NCI-H446 (cell line): ENCODE measurements at places on chromosomes 1 and 21.

DNA sequence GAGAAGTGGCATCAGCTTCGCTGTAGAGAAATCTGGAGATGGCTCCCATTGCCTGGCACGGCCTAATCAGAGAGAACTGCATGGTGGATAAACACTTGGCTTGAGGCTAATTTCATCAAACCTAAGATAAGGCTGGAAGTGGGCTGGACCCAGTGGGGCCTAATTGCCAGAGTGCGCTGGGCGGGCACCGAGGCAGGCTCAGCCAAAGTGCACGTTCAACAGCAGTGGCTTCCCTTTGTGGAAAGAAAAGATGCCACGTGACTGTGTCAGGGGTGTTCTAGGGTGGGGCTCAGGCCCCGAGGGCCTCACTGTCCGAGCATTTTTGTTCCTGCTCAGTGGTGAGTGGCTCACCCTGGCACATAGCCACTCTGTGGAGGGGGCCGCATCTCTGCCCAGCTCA is 5.8 kb downstream of the PLCH2 start:
- no peak for DNase-seq

- no peak for DNase-seq
These were observed 46.7 kb upstream of the MTR start for GRCh38 chr1:236748268-236748870.

DNA sequence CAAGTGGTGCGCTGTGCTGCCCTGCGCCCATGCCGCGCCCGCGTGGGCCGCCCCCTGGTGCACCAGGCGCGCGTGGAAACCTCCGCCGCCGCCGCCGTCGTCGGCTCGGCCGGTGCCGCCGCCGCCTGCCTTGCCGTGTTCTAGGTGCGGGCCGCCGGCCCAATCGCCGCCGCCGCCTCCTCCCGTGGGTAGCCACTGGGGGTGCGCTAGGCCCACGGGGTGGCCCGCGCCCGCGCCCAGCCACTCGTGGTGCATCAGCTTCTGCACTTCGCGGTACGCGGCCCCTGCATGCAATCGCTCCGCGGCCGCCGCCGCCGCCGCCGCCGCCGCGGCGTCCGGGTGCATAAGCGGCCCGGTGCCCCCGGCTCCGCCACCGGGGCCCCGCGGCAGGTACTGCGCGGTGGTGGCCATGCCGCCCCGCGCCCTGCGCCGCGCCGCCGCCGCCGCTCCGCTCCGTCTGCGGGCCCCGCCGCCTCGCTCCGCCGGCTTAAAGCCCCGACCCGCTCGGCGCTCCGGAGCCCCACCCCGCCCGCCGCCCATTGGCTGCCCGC is at the start of gene POU3F1:
Gene POU3F1, minus strand, starts transcription at position 461 of the 551 bp plus-strand sequence. Its CDS starts 50 bp downstream, at position 411.
- no peak for DNase-seq

DNA sequence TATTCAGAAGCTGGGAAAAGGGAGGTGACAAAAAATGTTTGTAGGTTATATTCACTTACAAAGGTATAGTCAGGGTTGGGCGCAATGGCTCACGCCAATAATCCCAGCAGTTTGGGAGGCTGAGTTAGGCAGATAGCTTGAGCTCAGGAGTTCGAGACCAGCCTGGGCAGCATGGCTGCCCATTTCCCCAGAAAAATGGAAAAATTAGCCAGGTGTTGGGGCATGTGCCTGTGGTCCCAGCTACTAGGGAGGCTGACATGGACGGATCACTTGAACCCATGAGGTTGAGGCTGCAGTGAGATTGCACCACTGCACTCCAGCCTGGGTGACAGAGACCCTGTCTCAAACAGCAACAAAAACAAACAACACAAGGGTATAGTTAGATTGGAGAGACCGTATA is 3.0 kb downstream of the TIMM17A start:
- DNase-seq, result no peak

GRCh38 chr1:110425612-110426152 is 18.2 kb upstream of the LAMTOR5 start:
- peak; percentile 87 for DNase-seq

DNA sequence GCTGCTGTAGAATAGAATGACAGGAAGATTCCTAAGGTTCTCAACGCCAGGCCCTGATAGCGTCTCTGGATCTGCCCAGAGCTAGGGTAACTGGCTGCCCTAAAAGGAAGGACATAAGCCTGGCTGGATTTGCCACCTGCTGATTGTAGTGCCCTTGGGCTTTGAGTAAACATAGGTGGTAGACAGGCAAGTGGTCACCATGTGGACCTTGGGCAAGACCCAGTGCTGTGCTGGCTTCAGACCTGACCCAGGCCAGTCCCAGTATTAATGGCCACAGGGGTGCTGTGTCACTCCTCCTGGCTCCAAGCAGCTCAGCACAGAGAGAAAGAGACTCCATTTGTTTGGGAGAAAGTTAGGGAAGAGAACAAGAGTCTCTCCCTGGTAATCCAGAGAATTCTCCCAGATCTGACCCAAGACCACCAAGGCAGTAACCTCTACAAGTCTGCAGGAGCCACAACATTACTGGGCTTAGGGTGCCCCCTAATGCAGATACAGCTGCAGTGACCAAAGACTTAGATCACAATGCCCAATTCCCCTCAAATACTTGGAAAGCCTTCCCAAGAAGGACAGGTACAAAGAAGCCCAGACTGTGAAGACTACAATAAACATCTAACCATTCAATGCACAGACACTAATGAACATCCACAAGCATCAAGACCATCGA is 44.5 kb downstream of the PHTF1 start:
- DNase-seq, result no peak

- no peak for DNase-seq
These were observed 584.0 kb downstream of the ADGRL2 start for GRCh38 chr1:82384776-82385175.

GRCh38 chr1:59446257-59446901 is 149.5 kb downstream of the FGGY start:
- DNase-seq, result no peak

DNA sequence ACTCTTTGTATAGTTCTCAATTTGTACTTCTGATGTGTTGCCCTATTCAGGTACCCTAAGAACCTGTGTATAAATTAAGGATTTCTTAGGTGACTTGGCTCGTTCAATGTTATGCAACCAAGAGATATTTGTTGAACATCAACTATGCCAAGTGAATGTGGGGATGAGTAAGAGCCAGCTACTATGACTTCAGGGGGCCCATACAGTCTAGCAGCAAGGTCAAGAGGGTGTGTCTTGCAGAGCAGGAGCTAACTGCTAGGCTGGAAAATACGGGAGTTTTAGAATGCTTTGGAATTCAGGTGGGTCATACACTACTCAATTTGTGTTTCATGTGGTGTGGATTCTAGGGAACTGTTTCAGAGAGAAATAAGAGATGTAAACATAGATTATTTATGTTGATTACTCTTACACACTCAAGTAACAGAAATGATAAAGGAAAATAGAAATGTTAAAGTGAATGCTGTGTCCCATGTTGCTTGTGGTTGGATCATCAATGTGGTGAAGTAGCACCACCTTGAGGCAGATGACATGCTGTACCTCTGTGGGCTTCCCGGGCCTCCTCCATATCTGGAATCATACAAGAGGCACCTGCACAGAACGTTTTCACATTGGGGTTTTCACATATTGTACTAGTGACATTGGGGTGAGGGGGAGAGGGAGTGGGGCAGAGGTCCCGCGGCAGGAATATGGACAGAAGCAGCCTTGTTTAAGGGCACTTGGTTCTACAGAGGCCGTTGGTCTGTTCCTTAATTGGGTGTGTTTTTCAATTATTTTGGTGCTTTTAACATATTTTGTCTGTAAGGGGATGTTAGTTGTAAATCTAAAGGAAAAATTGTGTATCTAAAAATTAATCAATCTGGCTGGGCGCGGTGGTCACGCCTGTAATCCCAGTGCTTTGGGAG is 12.4 kb downstream of the ARPC5 start:
- DNase-seq, result peak; percentile 78

DNA sequence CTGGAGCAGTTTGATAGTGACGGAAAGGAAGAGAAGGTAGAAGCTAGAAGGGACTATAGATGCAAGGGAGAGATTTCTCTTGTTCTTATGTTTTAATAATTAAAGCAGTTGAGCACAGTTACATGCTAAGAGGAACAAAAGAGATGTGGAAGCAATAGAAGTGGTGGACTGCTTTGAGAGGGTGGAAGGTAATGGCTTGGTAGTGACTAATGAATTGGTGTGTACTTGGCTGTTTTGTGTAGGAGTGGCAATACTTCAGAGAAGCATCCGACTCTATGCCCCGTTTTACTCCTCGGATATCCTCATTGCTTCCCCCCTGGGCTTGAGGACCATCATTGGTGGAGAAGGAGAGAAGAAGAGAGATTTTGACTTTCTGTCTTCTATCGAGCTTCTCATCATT is 12.8 kb downstream of the UTP25 start:
- no peak for DNase-seq

DNA sequence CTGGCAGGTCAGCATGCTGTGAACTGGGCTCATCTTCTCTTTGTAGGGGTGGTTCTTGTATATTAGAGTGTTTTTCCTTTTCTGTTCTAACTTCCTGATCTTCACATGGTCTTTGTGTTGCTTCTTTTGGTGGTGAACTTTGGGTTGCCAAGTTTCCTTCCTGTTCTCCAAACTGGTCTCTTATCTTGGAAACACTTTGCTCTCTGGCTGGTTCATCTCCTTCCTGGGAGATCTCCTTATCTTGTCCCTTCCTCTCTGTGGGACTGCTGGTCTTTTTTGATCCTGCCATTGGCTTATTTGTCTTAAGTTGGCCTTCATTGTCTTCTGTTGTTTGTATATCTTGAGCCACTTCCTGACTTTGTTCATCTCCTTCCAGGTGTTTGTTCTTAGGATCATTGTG is 2.1 kb downstream of the TCHHL1 start:
- no peak for DNase-seq

DNA sequence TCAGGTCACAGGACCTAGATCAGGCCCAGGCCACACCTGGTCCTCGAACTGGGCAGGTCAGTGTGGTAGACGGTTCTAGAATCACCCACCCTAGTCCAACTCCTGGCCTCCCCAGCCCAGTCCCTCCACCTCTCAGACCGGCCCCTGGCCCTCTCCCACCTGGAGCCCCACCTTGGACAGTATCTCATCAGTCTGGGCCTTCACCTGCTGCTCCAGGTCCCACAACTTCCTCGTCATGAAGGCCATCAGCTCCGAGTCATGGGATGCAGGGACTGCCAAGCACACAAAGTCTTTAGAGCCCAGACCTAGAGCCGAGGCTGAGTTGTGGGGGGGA is 8.7 kb downstream of the UBXN11 start:
- DNase-seq, result no peak

- no peak for DNase-seq
These were observed 177.1 kb upstream of the EDN2 start for GRCh38 chr1:41661428-41662060.

- no peak for DNase-seq
These were observed 3.3 kb downstream of the DPH5 start for GRCh38 chr1:101022294-101022693.

GRCh38 chr1:1219341-1219740 is 5.4 kb upstream of the TNFRSF4 start:
- DNase-seq, result no peak

DNA sequence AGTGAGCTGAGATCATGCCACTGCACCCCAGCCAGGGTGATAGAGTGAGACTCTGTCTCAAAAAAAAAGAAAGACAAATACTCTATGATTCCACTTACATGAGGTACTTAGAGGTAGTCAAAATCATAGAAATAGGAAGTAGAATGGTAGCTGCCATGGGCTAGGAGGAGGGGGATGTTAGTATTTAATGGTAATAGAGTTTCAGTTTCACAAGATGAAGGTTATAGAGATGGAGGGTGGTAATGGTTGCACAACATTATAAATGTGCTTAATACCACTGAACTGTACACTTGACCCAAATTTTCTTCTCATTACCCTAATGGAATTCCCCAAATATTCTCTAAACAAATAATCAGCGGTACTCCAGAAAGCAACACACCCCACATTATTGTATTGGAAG is 12.8 kb downstream of the EIF2B3 start:
- DNase-seq, result no peak

GRCh38 chr1:228336308-228337030 is 70.2 kb downstream of the TRIM11 start:
- DNase-seq, result no peak

GRCh38 chr1:156418416-156419070 is 49.5 kb downstream of the RHBG start:
- no peak for DNase-seq

DNA sequence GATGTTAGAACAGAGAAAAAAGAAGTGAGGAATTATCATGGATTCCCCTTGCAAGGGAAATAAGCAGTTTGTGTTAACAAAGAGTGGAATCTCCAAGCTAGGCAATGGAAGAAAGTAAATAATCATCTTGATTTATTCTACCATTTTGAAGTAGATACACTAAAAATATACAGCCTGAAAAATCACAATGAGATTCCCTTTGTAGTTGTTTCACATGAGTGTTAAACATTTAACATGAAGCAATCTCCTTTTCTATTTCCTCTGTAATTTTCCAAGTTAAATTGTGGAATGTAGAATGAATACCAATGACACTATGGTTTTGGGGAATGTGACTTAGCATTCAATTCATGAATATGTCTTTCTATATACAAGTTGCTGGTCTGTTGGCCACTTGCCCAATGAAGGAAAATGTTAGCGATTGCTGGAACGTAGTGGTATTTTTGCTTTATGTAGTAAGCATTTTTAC is 5.7 kb downstream of the TGFB2 start:
- no peak for DNase-seq

DNA sequence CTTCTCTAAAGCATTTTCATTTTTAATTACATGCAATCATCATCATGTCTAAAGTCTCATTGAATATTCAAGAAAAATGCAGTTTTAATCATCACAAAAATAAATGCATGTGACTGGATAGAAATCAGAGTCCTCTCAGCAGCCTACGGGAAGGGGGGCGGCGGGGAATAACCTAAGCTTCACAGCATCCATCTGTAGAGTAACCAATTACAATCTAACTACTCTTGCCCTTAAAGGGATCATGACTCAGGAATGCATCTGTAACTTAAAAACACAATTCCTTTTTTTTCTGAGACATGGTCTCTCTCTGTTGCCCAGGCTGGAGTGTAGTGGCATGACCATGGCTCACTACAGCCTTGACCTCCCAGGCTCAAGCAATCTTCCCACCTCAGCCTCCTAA is 22.6 kb downstream of the MTF1 start:
- DNase-seq, result no peak

DNA sequence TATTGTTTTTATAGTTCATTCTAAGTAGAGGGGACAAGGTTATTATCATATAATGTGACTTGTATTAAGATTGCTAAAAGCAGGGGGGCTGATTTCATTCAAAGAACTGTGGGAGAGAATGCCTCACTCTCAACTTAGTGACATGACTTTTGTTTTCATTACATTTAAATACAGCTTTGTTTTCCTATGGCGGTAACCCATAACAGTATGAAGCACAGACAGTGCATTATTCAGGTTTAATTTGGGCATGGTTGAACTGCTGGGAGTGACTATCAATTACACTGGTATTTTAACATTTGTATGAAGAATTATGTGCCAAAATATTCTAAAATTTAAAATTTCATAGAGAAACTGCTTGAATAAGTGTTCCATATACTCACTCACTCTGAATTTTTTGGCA is 637.3 kb downstream of the USP25 start:
- no peak for DNase-seq
